ENCODE measurements at places on chromosomes 5 and 9.

- DNase-seq: no peak
These were observed 138.9 kb downstream of the C9orf50 start for GRCh38 chr9:129481810-129482511.

DNA sequence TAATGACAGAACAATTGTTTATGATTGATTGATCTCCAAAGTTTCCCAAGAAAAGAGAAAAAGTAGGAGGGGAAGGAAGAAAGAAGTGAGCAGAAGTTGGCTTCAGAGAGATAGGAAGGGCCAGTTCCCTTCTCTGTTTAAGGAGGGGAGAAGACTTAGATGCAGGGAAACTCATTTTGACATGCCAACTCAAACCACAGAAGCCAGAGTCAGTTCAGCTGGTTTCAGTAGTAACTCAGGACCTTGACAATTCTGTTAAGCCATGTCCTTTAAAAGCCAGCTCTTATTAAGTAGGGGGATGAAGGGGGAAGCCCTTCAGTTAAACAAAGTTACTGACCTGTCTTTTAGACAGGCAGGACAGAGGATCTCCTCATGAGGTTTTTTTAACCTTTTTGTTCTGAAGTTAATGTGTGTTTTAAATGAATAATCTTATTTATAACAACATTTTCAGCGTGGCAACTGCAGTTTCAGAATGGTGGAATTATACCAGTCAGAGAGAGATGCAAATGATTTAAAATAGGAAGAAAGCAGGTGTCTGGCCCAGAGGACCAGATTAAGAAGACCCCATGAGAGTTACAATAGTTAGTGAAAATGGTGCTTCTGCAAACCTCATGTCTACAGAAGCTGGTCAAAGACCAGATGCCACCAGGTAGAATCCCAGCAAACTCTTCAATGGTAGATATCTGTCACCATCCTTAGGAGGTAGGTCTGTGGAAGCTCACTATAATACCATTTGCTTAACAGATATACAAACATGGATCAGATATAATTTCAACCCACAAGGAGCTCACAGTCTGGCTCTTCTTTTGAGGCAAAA, 29.3 kb upstream of the ABL1 start:
- no peak for DNase-seq

DNA sequence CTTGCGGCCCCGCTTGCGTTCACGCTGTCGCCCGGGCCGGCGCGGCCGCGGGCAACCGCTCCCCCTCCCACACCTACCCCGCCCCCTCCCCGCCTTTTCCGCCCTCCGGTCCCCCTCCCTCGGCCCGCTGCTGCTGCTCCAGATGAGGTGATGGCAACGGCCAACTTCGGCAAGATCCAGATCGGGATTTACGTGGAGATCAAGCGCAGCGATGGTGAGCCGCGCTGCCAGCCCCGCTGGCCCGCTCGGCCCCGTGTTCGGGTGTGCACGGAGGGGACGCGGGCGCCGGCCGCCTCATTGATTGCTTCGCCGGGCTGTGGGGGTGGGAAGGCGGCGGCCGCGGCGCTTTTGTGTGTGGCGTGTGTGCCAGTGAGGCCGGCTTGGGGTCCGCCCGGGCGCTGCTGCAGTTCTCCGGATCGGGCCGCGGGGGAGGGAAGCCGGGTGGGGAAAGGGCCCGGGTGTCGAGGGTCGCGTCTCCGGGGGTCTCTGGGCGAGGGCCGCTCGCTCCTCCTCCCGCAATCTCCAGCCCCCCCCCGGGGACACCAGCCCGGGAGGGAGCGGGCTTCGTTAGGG, 403 bp downstream of the KIF2A start:
- no peak for DNase-seq

DNA sequence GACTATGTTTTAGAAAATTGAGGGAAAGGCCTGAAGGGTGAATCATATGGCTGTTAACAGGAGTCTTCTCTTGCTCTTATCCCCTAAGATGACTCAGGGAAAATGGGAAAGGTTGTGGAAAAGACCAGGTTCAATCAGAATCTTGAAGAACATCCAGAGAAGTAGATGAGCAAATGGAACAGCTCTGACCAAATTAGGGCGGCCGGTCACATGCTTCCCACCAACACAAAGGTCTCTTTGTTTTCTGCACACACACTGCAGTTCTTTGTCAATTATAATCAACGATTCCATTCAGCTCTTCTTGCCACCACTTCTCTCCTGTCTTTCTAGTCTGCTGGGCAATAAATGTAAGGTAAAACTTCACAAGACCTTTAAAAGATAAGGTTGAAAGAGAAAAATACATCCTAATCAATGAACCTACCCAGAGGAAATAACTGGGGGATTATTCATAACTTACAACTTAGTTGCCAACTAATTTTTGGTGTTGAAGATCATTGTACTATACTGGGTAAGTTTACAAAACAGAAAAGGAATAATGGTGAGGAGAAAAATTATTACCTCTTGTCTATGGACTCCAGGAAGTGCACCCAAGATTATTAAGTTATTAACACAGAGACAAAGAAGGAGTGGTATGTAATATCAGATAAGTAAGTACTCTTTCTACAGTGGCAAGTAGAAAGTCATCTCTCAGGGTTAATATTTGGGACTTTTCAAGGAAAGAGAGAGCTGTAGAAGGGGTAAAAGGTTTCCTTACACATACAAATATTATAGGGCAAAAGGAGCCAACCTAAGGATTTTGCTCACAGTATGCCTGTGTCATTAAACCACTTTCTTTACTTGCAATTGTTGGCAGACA, 441.9 kb upstream of the PIK3R1 start:
- DNase-seq: no peak

GRCh38 chr5:179177711-179178575, 117.8 kb downstream of the ZNF354C start:
- no peak for DNase-seq

DNA sequence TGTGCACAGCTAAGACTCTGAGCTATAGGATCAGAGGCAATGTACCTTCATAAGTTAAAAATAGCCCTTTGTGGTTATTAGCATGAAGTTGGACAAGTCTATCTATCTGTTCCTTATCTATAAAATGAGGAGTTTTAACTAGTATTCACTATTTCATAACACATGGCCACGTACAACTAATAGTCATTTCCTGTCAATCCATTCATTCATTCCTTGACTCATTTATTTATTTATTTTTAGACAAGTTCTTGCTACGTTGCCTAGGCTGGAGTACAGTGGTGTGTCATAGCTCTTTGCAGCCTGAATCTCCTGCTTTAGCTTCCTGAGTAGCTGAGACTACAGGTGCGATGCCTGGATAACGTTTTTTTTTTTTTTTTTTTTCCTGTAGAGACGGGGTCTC, 92.1 kb downstream of the NR3C1 start:
- no peak for DNase-seq

DNA sequence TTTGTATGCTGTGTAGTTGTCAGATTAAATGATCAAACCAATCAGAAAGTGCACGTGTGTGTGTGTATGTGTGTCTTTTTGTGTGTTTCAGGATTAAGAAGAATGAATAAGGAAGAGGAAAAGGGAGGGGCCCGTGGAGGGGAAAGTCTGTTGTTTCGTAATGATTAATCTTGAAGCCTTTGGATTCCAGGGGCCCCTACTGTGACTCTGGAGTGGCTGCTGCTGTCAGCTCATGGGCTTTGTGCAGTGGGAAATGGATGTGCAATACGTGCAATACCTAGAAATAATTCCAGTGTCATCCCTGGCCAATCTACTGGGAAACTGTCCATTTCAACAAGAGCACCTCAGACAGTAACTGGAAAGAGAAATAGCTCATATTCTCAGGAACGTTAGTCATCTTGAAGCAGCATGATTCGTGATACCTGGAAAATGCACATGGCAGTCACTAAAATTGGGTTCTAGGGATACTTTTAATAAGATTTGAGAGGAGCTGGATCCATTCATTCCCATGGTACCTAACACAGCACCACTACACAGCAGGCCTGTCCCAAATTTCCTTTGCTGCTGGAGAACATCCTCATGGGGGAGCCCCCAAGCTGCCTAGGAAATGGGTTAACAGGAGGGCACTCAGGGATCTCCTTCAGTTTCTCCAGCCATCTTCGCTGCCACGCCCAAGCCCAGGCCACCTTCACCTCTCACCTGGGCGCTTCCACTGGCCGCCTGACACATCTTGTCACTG, 186.3 kb downstream of the NR3C1 start:
- DNase-seq: no peak

- no peak for DNase-seq
These were observed 29.4 kb downstream of the FSTL4 start for GRCh38 chr5:133582971-133583370.

DNA sequence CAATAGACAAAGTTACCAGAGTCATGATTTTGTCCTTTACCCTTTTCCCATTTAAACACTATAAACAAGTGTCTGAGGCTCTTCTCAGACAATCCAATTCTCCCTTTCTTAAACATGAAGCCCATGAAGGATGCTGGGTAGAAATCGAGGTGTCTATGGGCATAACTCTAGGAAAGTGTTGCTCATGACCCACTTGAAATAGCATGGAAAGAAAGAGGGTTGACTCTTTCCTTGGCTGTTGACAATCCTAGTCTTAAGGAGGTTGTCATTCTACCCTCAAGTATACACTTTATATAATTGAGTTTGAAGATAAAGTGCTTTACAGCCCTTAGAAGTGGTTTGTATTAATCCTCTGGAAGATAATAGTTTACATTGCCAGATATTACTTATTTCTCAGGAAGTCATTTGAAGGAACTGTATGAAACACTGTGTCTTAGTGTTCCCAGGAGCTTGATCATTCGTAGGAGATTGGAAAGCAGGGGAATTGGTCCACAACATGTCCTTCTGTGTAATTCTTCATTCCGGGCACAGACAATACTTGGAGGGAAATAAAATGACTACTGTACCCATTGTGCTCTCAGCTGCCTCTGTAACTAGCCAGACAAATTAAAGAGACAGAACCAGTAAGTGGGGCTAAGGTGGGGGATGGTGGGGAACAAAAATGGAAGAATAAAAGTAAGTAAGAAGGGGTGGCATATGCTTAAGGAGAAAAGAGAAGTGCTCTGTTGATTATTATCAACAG, 1078.3 kb upstream of the DMAC1 start:
- DNase-seq: no peak

- no peak for DNase-seq
These were observed 24.7 kb downstream of the TBCA start for GRCh38 chr5:77751328-77752023.

DNA sequence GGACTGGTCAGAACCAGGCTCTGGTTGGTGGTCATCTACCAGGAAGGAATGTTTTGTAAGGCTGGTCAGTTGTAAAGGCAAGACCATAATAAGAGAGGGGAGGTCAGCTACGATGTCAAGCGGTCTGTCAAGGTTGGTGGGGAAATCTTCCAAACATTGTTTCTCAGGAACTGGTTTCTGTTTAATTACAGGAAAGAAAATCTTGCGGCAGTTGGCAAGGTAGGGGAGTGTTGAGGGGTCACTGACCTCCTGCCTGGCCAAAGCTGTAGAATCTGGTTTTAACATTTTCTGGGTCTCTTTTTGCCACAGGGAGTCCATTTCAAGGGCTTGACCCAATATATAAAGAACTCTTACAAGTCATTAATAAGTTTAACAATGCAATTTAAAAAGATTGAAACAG, 39.0 kb upstream of the BARX1 start:
- DNase-seq: no peak

- DNase-seq: peak; percentile 5
These were observed 211.6 kb downstream of the MSX2 start for GRCh38 chr5:174935854-174936474.

GRCh38 chr9:28190981-28191380, 617.7 kb upstream of the C9orf72 start:
- DNase-seq: no peak

GRCh38 chr5:5011151-5011550, 129.0 kb upstream of the ADAMTS16 start:
- DNase-seq: no peak

GRCh38 chr5:74241751-74242140, 398.8 kb downstream of the ENC1 start:
- DNase-seq: no peak

GRCh38 chr5:9140711-9141110, 405.2 kb downstream of the SEMA5A start:
- no peak for DNase-seq

DNA sequence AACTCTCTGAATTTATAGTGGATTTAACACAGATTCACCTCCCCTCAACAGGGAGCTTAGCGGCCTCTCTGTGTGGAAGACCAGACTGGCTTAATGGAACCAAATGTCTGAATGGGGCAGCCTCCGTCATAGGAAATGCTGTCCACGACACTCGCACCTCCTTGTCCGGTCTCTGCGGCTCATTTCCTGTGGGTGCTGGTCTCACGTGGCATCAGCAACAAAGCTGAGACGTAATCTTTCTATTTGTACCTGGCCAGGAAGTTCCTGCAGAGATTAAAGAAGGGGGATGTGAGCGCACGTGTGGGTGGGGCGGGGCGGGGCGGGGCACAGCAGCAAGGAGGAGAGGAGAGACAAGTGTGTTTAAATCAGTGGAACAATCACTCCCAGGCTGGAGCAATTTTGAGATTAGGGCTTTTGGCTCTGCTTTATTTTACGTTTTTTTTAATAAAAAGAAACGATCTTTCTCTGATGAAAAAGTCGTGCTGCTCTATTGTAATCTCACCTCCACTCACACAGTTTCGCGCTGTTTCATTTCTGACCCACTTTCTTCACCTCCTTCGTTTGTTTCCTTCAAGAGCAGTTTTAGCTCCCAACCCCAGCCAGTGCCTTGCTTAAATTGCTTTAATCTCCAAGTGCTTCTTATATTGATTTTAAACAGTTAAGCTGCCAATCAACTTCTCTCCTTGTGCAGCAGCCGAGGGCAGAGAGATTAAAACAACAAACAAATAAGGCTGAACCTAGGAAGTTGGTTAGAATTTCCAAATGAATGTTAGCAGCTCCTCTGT, 132.2 kb upstream of the ASTN2 start:
- no peak for DNase-seq

- no peak for DNase-seq
These were observed 44.0 kb upstream of the PLPP1 start for GRCh38 chr5:55578771-55579170.

DNA sequence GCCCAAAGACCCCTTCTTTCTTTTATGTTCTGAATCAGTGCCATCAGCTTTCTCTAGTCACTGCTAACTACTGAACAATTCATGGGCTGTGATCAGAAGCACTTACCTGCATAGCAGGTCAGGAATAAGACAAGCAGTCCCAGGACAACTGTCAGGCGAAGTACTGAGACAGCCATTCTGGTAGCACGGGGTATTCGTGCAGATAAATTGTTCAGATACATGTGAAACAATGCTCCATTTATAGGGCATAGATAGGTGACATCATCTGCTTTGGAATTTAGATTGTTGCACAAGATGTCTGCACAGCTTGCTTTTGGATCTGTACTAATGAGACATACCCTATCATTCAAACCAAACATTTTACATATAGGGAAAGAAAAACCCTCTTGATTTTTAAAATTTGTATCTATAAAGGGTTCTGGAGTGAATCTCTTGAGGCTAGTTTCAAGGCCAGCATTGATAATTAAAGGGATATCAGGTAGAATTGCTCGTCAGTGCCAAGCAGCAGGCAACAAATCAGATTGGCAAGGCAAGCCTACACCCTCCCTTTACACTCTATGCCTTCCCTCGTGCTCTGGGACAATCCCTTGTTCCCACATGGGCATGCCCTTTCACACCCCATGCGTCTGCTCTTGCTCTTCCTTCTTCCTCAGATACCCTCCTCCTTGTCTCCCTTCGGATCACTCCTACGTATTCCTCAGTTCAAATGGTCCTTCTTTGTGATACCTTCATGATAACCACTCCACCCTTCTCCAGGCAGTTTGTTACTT, at the start of gene C5orf46:
TSS of gene C5orf46 (minus strand) at position 213 of the 770 bp plus-strand sequence. CDS start at position 176, 37 bp downstream.
- DNase-seq: no peak

GRCh38 chr9:130421802-130422276, 22.9 kb upstream of the ASS1 start:
- no peak for DNase-seq

GRCh38 chr5:124752854-124753720, 6.6 kb upstream of the ZNF608 start:
- DNase-seq: no peak
